Cardiac septum (tissue), 1 donor: ENCODE measurements at places on chromosomes 13 and 19.

GRCh38 chr19:13072188-13072908, 30.3 kb downstream of the LYL1 start:
- DNase-seq, result no peak

DNA sequence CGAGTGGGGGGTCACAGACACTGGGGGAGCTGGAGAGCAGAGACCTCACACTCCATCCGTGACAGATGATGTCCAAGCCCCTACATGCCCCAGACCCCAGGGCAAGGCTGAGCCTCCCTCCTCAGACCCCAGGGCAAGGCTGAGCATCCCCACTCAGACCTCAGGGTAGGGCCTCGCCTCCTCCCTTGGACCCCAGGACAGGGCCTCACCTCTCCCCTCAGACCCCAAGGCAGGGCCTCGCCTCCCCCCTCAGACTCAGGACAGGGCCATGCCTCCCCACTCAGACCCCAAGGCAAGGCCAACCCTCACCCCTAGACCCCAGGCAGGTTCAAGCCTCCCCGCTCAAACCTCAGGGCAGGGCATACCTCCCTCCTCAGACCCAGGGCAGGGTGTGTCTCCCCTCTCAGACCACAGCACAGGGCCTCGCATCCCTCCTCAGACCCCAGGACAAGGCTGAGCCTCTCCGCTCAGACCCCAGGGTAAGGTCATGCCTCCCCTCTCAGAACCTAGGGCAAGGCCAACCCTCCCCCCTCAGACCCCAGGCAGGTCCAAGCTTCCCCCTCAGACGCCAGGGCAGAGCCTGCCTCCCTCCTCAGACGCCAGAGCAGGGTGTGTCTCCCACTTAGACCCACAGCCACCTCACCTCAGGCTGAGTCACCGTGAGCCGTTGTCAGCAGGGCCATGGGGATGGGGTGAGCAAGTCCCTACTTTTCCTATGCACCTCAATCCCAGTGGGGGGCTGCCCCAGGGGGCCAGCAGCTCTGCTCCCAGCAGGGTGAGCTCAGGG, 1.7 kb upstream of the S1PR4 start:
- no peak for DNase-seq

GRCh38 chr13:53131361-53131760, 102.7 kb downstream of the OLFM4 start:
- DNase-seq, result no peak

- no peak for DNase-seq
Measured at GRCh38 chr13:53010374-53011105, 18.1 kb upstream of the OLFM4 start.

GRCh38 chr19:41994521-41994971, 516 bp upstream of the ATP1A3 start:
- no peak for DNase-seq

- no peak for DNase-seq
Measured at GRCh38 chr13:26184791-26185250, 37.3 kb downstream of the RNF6 start.

- no peak for DNase-seq
Measured at GRCh38 chr13:33265133-33265532, 20.4 kb downstream of the STARD13 start.

- no peak for DNase-seq
Measured at GRCh38 chr13:102212729-102213128, 189.1 kb downstream of the FGF14 start.

DNA sequence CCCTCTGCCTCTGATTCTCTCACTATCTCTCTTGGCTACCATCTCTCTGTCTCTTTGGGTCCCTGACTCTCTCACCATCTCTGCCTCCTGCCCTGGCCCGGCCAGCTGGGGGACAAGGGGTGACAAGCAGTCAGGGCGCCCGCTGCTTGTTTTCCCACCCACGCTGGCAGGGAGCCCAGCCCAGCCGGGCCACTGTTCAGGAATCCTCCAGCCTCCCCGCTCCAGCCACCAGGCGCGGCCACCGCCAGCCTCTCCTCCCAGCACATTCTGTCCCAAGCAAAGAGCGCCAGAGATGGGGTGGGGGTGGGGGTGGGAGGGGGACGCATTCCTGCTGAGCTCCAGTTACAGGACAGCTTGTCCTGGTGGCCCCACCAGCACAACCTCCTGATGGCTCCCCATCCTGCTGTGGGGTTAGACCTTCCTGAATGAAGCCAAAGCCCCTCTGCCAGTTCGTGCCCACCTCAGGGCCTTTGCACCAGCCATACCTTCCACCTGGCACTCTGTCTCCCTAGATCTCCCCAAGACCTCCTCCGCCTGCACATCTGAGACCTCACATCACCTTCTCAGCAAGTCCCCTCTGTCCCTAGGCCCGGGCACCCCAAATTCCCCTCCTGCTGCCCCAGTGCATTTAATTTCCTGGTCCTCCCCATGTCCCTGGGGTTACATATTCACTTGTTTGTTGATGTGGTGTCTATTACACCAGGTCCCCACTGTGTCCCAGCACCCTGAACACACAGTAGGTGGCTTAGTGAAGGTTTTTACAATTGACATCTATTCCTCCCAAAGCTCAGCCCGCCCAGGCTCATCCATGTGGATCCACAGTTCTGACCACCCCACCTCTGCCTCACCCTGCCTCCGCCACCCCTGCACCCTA, 12.5 kb downstream of the ARRDC2 start:
- peak; percentile 91 for DNase-seq

- no peak for DNase-seq
Measured at GRCh38 chr13:33281951-33282595, 3.5 kb downstream of the STARD13 start.

- no peak for DNase-seq
Measured at GRCh38 chr19:6402837-6403608, 10.1 kb upstream of the GTF2F1 start.

- DNase-seq, result no peak
Measured at GRCh38 chr13:28851422-28851821, 31.3 kb downstream of the MTUS2 start.

- no peak for DNase-seq
Measured at GRCh38 chr19:33278023-33278402, 24.3 kb downstream of the CEBPA start.

DNA sequence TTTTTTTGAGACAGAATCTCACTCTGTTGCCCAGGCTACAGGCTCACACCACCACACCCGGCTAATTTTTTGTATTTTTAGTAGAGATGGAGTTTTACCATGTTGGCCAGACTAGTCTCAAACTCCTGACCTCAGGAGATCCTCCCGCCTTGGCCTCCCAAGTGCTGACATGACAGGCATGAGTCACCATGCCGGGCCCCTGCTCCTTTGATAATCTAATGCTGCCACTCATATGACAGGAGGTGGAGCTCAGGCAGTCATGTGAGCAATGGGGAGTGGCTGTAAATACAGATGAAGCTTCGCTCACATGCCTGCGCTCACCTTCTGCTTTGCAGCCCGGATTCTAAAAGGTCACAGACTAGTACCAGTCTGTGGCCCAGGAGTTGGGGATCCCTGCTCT, 25.1 kb downstream of the ARHGEF18 start:
- no peak for DNase-seq

DNA sequence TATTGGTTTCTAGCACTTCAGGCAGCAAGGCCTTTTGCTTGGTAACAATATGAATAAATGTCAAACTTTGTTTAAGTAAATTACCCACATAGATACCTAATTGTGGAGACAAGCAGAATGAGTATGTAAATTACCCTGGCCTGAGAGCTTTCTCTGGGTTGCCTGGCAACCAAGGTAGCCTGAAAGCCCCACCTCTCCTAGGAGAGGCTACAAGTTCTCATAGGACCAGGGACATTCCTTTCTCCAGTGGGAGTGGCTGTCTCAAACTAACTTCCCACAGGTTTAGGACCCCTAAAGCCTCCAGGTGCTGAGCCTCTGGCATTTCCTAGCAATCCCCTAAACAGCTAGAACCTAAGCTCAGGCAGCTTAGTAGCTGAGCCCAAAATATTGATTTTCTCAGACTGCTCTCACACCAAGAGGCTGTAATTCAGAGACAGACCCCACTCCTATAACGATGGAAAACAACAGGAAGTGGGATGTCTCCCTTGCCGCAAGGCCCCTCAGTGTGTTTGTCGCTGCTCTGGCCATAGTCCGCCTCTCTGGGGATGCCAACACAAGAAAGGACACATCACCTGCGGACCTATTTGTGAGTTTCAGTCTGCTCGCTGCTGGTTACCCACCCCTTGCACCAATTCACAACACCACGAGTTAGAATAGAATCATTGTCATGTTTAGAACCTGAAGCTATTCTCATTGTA, 207.3 kb downstream of the DLEU7 start:
- DNase-seq, result no peak

GRCh38 chr13:51000571-51001260, 91.1 kb downstream of the RNASEH2B start:
- DNase-seq, result no peak

DNA sequence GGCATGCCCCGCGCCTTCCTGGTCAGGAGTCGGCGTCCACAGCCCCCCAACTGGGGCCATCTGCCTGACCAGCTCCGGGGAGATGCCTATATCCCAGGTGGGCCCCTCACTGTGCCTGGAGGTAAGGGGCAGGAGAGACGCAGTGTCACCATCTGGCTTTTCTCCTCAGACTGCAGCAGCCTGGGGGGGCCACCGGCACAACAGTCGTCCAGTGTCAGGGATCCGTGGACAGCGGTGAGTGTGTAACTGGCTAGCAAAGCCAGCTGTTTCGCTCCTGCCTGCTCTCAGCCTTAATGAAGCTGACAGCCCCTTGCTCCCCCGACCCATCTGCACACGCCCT, 227 bp downstream of the OVOL3 start:
- DNase-seq, result no peak

GRCh38 chr13:99303863-99304521, 3.2 kb downstream of the GPR183 start:
- DNase-seq, result no peak

DNA sequence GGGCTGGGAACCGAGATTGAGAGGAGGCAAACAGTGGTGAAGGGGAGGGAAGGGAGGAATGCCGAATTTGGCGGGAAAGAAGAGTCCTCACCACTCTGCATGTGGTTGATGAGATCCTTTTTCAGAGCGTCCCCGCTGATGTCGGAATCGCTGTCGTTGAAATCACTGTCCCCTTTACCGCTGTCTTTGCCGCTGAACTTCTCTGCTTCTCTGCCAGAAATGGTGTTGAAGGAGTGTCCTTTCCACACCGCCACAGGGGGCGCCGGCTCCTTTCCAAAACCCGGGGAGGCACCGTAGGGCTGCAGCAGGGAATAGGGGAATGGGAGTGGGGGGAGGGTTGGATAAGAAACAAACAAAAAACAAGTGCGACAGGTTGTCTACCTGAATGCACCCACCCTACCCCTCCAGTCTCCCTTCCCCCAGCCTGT, 3.1 kb downstream of the PCDH8 start:
- DNase-seq, result no peak

DNA sequence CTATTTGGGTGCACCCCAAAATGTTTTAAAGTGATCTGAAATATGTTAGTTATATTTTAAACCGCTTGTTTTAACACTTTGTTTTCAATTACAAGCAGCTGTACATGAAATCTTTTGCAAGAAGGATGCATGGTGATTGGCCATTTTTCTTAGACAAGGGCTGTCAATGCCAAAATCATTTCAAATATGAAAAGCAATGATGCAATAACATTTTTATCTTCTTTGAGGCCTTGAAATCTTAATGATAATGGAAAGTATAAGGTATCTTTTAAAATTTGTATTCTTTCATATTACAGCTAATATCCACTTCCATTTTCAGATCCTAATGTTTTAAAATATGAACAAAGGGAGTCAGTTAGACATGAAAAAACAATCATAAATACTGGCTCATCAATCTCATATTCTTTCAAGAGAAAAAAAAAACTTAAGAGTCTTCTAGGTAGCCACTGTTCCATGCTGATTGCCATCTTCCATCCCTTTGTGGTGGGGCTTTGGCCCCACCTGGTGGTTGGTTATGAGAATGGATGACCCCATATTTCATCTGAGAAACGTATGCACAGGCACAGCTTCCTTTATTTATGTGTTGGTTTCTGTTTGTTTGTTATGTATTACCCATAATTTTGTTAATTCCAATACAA, 330.3 kb upstream of the MIR17HG start:
- no peak for DNase-seq

GRCh38 chr13:49113526-49114286, 106.4 kb upstream of the MLNR start:
- DNase-seq, result no peak

GRCh38 chr13:94109715-94110374, 369.6 kb downstream of the DCT start:
- DNase-seq, result no peak

DNA sequence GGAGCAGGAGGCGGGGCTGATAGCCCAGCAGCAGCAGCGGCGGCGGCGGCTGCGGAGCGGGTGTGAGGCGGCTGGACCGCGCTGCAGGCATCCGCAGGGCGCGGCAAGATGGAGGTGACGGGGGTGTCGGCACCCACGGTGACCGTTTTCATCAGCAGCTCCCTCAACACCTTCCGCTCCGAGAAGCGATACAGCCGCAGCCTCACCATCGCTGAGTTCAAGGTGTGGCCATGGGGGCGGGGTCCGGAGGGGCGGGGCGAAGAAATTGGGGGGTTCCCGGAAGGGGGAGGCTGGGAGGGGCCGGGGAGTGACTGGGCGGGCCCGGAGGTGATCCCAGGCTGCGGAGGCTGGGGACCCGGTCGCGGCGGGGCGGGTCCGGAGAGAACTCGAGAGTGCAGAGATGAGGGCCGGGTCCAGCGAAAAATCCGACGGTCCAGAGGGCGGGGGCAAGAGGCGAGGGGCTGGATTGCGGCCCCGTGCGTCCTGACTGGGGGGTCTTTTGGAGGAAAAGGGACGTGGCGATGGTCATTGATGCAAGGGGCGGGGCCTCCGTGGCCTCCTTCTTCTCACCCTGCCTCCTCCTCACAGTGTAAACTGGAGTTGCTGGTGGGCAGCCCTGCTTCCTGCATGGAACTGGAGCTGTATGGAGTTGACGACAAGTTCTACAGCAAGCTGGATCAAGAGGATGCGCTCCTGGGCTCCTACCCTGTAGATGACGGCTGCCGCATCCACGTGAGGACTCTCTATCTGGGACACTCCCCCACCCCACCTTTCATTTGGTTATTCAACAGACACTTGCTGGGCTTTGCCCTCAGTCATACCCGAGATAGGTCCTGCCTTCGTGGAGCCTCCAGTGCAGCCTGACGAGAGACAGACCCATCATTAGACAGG, at the start of gene TBCB:
TSS of gene TBCB (plus strand) at position 16 of the 891 bp plus-strand sequence. CDS start at position 109, 93 bp downstream.
- DNase-seq, result peak; percentile 93

DNA sequence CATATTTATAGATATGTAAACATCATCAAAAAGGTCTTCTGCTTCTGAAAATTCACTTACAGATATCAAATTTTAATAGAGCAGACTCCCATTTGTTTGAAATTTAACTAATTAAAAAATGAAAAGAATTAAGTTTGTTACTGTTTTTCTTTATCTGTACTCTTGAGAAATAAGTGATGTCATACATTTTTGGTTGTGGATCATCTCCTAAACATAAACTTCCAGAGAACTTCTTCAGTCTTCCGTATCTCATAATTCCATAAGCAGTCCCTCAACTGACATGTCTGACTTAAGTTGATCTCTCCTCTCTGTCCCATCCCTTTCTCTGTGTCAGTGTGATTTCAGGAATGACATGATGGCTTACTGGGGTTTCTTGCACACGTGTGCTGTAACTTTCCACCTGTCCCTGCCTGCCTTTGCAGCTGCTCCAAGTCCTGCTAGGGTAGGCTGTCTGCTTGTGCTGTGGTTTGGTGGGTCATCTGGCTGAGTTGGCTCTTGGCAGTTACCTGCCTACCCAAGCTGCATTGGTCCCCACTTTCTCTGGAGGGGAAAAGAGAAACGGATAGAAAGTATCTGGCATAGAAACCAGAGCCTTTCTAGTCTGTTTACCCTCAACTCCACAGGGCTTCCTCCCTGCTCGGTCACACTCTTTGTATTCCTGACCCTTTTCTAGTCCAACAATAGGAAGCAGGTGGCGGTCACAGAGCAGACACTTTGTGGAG, 127.1 kb downstream of the GGACT start:
- DNase-seq, result no peak
